ENCODE measurements at places on chromosomes 5 and 9. TPM values are rescaled to one million over a fixed set of nuclear protein-coding genes. Genes with fewer than 3 reads are reported as not detected.
A peak's percentile ranks its signal among the peaks of the same experiment; 100 is the strongest.

DNA sequence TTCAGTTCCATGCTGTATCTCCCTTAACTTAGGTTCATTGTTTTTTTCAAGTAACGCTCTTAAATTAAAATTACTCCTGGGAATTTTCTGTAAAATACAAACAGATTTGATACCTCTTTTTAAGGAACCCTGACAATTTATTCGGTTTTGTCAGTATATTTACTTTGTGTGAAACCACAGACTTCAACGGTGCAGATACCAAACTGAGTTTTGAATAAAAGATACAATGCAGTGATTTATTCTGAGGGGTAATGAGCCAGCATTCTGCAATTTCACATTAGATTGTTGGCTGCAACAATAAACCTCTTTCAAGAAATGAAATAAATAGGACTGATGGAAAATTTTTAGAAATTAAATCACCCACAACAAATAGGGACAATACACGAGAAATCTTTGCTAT lies 308.6 kb upstream of the EDIL3 start:
- H3K36me3 ChIP-seq: no peaks in the 10 kb centered on the region
- H3K4me1 ChIP-seq: no peaks in the 10 kb centered on the region
- no peak overlapping the region for H3K4me3 ChIP-seq
- no peak overlapping the region for H3K27ac ChIP-seq
- H3K27me3 ChIP-seq: no peaks in the 10 kb centered on the region

DNA sequence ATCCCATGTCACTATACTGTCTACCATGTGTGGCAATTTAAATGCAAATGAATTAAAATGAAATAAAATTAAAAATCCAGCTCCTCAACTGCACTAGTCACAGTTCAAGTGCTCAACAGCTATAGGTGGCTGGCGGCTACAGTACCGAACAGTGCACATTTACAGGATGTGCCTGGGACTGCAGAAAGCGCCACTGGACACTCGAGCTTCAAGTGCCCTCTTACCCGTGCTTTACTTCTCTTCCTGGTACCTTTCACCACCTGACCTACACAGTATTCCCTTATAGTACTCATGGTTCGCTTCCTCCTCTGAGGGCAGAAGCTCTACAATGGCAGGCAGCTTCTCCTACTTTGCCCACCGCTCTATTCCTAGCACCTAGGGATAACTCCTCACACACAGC lies 166.6 kb downstream of the FANCC start:
- H3K27me3 ChIP-seq: no peaks in the 10 kb centered on the region
- no peaks in the 10 kb centered on the region for H3K36me3 ChIP-seq
- H3K27ac ChIP-seq: no peak overlapping the region
- peaks cover 4% of the 10 kb centered on the region for H3K4me1 ChIP-seq
- H3K4me3 ChIP-seq: no peak overlapping the region

- no peaks in the 10 kb centered on the region for H3K4me1 ChIP-seq
- no peak overlapping the region for H3K4me3 ChIP-seq
- H3K27me3 ChIP-seq: no peaks in the 10 kb centered on the region
- H3K27ac ChIP-seq: no peak overlapping the region
These were observed 15.0 kb downstream of the ANKRD33B start for GRCh38 chr5:10578869-10579268.

- no peaks in the 10 kb centered on the region for H3K27me3 ChIP-seq
- DNase-seq: no peak
These were observed 46.5 kb upstream of the FAT2 start for GRCh38 chr5:151637676-151638075.

GRCh38 chr9:98983295-98984268 lies 39.9 kb downstream of the COL15A1 start:
- no peak for DNase-seq
- no peak overlapping the region for H3K4me3 ChIP-seq
- no peaks in the 10 kb centered on the region for H3K36me3 ChIP-seq
- no peaks in the 10 kb centered on the region for H3K27me3 ChIP-seq
- H3K27ac ChIP-seq: no peak overlapping the region
- peaks cover 5% of the 10 kb centered on the region for H3K4me1 ChIP-seq

DNA sequence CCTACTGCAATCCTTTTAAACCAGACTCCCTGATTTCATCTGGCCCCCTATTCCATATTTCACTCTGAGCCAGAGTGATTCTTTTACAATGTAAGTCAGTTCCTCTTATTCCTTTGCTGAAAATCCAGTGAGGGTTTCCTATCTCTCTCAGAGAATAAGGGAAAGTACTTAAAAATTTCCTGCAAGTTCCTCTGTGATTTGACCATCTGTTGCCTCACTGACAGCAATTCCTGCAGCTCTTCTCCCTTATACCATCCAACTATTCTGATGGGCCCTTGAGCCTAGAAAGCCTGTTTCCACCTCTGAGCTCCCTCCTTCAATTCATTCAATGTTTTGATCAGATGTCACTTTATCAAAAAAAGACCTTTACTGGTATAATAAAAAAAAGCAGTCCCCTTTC lies 317.1 kb upstream of the CCNH start:
- DNase-seq: no peak
- H3K27ac ChIP-seq: no peak overlapping the region
- H3K36me3 ChIP-seq: no peaks in the 10 kb centered on the region
- H3K4me3 ChIP-seq: no peak overlapping the region

DNA sequence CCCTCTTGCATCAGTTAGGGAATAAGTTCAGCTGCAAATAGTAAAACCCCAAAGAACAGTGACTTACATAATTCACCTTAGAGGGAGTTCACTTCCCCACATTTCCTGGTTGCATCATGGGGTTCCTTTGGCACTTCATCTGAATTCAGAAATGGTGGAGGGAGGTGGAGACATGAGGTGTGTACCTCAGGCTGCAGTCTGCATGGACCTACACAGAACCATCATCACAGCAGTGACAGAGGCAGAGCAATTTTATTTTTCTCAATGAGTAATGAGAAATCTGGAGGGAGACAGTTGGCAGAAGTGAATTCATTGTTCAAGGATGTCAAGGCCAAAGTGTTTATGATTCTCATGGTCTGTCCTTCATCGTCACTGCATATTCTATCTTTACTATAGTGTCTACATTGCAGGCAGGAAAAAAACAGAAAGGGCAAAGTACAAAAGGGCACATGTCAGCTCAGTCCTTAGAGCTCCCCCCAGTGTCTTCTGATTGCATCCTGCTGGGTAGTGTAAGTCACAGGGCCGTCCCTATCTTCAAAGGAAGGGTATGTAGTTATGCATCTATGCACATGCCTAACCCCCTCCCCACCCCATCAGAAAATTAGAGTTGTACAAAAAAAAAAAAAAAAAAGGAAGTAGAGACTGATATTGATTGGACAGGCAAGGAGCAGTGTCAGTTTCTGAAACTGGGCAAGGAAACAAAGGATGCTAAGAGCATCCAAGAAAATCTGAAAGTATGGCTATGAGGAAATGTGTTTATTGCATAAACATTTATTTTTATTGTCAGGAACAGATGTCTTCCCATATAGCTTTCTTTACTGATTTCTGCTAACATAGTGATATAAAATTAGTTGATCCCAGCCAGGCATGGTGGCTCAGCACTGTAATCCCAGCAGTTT lies 132.7 kb upstream of the APC start:
- no peaks in the 10 kb centered on the region for H3K4me1 ChIP-seq
- no peak overlapping the region for H3K27ac ChIP-seq
- no peak overlapping the region for H3K4me3 ChIP-seq
- no peaks in the 10 kb centered on the region for H3K36me3 ChIP-seq
- no peak for DNase-seq

- no peaks in the 10 kb centered on the region for H3K27me3 ChIP-seq
- no peak for DNase-seq
- no peaks in the 10 kb centered on the region for H3K36me3 ChIP-seq
- no peak overlapping the region for H3K4me3 ChIP-seq
- no peak overlapping the region for H3K27ac ChIP-seq
These were observed 30.3 kb downstream of the MAN2A1 start for GRCh38 chr5:109719978-109720377.

DNA sequence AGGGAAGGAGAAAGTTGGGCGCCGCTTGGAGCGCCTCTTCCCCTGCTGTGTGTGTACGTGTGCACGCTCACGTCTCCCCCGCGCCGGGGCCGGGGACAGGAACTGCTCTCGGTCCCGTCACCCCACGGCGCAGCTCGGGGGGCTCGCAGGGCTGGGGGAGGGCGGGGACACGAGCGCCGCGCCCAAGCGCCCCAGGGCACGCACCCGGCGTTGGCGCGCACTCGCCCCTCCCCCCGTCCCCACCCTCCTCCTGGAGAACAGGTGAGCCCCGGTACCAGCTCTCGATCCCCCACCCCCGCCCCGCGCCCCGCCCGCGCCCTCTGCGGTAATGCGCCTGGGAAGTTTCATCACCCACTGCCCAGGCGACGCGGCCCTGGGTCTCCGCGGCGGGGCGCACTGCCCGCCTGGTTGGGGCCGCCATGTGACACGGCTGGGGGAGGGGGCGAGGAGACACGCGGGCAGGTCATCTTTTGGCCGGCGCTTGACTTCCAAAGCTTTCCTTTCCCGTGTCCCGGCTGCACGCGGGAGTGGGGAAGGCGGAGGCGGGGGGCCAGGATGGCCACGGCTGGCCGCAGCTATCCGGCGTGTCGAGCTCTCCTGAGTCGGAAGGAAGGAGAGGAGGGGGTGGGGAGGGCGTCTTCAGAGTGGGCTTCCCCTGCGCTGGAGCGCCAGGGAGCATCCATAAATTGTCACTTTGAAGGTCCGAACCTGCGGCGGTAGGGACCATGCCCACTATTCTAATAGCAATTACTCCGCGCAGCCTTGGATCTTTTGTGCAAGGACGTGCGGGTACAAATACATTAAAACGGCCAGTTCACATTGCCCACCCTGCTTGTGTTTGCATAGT lies 1.5 kb upstream of the STC2 start:
- peak overlapping the region; percentile 60 for H3K4me3 ChIP-seq
- no peaks in the 10 kb centered on the region for H3K36me3 ChIP-seq
- DNase-seq: peak; percentile 58

PAEP gene
- total RNA-seq: not detected

CYLC2 gene
- total RNA-seq: not detected
